ENCODE measurements at places on chromosomes 5 and 9. TPM values are rescaled to one million over a fixed set of nuclear protein-coding genes. Genes with fewer than 3 reads are reported as not detected.
A peak's percentile ranks its signal among the peaks of the same experiment; 100 is the strongest.

DNA sequence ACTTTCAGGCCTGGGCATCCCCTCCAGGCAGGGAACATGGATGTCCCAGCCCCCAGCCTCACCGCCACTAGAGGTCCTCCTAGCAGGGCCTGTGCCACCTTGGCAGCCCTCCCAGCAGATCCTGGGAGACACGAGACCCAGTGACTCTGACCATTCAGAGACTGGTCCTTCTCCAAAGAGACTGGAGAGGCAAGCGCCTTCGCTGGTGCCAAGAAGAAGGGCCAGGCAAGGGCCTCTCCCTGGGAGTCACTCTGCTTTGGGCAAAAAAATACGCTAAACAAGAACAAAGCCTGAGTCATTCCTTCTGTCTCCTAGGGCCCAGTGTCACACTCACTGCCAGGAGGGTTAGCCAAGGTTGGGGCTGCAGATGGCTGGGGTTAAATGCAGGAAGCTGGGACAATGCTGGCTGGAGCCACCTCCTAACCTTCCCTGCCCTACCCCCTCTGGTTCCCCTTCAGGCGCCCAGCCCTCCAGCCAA lies 35.3 kb upstream of the SMIM23 start:
- DNase-seq = peak; percentile 59

Gene GARIN3
- total RNA-seq = not detected

DNA sequence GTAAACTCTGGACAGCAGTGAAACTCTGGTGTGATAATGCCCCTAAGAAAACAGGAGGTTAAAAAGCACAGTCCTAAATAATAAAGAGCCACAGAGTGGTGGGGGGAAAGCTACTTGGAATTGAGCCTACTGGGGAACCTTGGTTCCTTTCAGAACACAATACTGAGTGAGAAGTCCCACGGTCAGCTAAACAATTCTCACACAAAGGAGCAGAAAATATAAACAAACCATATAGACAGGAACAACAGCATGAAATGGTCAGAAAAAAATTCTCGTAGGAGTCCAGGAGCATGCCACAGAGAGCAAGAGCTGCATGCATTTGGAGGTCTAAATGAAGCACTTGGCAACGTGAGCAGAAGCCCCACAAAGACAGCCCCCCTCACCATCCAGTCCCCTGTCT lies 56.0 kb downstream of the TEK start:
- DNase-seq = no peak

DNA sequence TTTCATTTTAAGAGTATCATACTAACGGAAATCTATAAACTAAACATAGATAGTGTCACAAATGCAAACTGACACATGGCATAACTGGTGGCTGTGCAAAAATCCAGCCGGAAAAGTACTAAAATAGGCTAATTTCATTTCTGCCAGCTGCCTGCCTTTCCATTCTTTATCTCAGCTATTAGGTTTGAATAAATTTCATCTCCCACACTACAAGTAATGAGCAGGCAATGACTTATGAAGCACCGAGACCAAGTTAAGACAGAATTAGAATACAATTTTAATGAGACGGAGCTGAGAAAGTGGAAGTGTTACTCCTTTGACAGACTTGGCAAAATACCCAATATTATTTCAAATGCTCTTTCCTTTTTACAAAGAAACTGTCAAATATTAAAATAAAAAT lies 258.8 kb upstream of the ZNF608 start:
- no peak for DNase-seq

DNA sequence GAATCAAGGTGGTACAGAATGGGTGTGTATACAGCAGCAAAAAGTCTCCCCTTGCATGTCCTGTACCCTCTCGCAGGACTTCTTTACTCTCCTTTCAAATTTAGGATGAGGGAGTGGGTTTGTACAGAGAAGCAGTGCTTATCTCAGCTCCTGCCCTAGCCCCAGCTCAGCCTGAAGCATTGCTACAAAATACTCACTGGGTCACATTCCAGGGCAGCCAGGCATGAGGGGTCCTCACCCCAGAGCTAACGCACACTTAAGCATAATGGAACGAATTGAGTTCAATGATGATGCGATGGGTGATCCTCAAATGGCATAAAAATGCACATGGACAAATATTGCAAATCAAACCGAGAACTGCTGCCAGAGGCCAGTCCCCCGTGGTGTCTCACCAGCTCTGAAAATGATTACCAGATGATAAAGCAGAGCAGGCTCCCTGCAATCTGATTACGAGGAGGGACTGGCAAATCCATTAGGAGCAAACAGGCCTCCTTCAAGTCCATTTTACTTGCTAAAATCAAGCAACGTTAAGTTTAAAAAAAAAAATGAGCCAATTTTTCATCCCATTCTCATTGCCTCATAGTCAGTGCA lies 231.6 kb upstream of the TAS2R1 start:
- no peak for DNase-seq

All from psoas muscle (tissue), 8 donors.